NCI-H510A (cell line): ENCODE measurements at places on chromosomes 1 and 21.

- no peak for DNase-seq
These were observed 870.7 kb upstream of the ADGRL2 start for GRCh38 chr1:80929868-80930508.

DNA sequence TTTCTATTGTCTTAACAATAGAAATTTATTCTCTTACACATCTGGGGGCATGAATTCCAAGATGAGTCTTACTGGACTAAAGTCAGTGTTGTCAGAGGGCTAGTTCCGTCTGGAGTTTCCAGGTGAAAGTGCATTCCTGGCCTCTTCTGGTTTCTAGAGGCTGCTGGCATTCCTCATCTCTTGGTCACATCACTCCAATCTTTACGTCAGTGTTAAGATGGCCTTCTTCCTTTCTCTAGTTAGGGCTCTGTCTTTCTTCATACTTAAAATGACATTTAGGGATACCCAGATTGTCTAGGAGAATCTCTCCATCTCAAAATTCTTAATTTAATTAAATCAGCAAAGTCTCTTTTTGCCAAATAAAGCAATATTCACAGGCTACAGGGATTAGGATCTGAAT lies 13.3 kb upstream of the PDC start:
- no peak for DNase-seq

GRCh38 chr1:31772669-31773248 lies 8.6 kb upstream of the ADGRB2 start:
- DNase-seq = no peak

DNA sequence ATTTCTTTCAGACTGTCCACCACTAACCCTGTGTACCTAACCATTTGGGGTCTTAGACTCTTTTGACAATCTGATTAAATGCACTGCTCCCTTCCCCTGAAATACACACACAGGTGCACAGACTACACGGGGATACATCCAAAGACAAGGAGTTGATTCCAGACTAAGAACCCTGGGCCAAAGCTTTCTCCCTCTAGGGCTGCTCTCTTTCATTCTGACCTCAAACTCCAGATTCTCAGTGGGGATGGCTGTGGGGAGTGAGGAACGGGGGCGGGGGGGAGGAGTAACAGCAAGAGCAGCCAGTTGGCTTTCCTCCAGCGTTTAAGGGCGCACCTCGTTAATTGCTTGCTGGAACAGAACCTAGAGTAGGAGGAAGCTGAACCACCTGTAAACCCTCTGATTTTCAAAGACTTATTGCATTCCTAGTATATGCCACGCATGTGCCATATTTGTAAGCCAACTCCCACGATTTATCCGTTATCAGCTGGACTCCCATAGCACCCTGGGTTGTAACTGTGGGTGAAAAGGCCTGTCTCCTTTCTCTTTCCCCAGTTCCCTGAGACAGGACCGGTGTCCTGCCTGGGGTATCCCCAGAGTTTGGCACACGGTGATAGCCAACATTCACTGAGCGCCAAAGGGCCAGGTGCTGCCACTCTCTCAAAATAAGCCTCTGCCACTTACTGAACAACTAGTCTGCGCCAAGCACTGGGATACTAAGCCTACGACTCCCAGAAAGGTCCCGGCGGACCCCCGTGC lies 920 bp downstream of the MTHFR start:
- peak; percentile 48 for DNase-seq

DNA sequence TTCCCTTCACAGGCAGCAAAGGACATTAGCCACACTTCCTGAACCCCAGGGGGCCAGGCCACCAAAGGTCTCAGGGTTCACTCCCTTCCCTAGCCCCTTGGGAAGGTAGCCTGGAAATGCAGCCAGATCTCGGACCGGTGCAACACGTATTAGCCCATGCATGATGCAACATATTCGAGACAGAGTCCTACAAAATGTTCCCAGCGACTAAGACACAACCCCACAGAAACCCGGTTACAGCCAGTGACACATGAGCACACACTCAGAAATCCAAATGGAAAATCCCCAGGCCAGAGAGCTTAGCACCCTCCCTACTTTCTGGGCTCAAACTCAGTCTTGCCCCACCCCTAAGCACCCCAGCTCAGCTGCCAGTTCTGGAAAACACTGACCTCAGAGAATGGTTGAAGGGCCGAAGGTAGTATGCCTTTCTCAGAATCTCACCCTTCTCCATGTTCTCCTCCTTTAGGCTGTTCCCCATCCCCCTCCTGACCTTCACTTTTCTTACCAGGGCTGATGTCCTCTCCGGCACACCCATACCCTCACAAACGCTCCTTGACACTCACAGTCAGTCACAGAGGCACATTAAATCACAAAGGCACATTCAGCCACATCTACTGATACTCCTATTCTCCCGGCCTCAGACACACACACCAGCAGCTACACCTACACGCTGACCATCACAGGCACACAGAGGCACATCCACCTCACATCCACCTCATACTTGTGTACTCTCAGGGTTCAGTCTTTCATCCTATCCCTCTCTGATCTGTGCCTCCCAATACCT lies at the start of gene TSPAN1:
Gene TSPAN1, plus strand, starts transcription at position 640 of the 784 bp plus-strand sequence. CDS start 6,021 bp downstream, outside the sequence.
- DNase-seq = no peak

DNA sequence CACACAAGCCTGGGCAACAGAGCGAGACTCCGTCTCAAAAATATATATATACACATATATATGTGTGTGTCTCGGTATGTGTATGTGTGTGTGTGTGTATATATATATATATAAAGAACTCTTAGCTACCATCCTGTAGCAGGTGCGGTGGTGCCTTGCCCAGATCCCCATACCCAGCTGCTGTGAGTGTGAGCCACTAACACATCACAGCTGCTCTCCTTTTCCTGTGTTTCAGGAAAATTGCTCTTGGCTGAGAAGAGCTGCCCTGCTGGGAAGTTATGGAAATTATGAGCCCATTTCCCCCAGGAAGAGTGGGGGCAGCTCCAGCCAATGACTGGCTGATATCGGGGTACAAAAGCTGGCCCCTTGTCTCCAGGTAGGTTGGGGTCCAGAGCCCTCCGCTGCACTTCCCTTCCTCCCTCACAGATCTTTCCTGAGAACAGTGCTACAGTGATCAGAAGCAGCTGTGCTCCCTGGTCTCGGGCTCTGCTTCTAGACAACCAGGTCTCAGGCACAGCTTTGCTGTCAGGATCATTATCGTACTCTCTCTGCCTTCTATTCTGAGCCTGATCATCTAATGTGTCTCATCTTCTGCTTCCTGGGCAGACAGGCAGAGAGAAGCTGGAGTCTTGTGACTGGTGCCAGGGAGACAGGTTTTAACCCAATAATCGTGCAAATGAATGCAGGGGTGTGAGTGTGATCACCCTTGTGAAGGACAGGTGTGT lies 109.6 kb upstream of the ZNF678 start:
- no peak for DNase-seq

DNA sequence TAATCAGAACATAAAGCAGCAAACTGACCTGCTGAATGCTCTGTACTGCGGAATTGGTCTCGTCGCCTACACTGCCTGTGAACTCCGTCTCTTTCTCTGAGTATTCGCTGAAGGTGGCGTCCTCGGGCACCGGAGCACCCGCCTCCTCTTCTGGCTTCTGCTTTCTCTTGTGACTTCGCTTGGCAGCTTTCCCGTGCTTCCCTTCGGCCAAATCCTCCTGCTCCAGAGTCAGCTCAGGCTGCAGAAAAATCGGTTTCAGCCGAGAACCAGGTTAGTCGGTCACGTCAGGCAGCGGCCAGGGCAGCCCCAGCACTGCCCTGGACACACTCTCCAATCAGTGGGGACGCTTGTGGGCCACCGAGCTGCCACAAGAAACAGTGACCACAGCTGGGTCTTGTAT lies 35.8 kb upstream of the RIPK4 start:
- DNase-seq = no peak

DNA sequence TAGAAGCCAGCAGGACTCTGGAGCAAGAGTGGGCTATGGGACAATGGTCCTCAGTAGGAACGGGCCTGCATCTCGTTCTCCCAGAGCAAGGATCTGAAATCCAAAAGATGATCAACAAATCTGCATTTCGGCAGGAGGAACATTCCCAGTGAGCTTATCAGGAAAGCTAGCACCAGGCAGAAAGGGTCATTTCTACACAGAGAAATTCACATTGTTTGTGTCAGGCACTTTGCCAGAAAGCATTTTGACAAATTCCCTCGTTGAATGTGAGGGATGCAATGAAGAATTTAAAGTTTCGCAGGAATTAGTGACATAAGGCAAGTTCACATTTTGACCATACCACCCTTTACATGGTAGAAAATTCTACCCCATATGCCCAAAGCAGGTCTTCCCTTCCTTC lies 31.6 kb upstream of the ETS2 start:
- no peak for DNase-seq

DNA sequence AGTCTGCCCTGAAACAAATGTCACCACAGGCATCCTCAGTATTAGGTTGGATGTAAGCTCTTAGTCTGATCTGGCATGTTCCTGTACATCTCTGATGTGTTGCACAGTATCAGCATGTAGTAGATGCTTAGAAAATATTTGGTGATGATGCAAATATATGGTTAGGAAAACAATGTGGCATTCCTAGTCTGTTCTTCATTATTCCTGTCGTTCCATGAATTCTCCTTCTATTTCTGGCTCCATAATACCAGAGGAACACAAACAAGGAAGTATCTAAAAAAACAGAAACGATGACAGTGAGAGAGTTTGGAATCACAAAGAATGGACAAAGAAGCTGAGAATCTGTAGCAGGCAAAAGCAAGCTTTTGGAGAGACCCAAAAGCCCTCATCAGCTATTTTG lies 236.6 kb downstream of the HHAT start:
- DNase-seq = no peak

- DNase-seq = no peak
These were observed 102.9 kb upstream of the TLR5 start for GRCh38 chr1:223245983-223246382.

- no peak for DNase-seq
These were observed 47.7 kb downstream of the OSBPL9 start for GRCh38 chr1:51664421-51665240.

DNA sequence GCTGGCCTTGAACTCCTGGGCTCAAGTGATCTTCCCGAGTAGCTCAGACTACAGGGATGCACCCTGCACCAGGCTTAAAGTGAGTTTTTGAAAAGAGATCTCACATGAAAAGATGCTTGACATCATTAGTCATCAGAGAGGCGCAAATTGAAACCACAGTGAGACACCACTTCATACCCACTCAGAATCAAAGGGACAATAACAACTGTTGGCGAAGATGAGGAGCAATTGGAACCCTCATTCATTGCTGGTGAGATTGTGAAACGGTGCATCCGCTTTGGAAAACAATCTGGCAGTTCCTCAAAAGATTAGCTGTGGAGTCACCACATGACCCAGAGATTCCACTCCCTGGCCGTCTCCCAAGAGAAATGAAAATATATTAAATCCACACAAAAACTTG lies 122.3 kb downstream of the PGBD5 start:
- peak; percentile 46 for DNase-seq

DNA sequence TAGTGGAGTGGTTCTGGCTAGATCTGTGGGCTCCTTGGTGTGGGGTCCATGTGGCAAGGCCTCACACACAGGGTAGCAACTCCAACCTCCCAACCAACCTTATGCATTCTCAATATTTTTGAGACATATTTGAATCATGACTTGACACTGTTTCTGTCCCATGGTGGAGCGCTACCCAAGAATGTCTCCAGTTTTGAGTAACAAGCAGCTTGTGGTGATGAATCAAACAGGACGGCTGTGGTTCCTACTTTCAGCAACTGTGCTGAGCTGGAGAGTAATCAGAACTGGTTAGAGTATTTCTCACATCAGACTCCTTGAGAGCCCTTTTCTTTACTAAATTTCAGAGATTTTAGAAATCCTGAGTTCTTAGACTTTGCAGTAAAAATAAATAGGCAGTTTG lies 3.1 kb downstream of the LCE3D start:
- DNase-seq = no peak

GRCh38 chr1:39671793-39672550 lies at the start of gene NT5C1A:
Gene NT5C1A, minus strand, starts transcription at chr1:39672107. Its CDS starts 69 bp downstream, at chr1:39672038.
- DNase-seq = no peak

GRCh38 chr1:59310549-59311250 lies 13.8 kb downstream of the FGGY start:
- no peak for DNase-seq

DNA sequence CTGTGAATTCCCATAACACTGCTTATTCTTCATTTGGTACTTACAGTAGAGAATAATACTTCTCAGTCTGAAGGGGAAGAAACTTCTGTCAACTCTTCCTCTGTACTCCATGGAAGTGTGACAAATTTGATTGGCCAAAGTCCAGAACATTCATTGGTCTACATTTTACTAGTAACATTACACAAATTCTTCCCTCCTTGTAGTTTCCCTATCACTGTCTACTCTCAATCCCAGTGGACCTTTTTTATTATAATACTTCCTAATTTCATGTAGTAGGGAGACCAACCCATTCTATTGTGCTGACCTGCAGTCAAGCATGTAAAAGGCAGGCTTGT lies 74.7 kb downstream of the ALG6 start:
- DNase-seq = no peak

- peak; percentile 52 for DNase-seq
These were observed 142.4 kb downstream of the GLUL start for GRCh38 chr1:182249201-182249676.

GRCh38 chr1:234244482-234244881 lies 128.8 kb upstream of the COA6 start:
- DNase-seq = no peak

DNA sequence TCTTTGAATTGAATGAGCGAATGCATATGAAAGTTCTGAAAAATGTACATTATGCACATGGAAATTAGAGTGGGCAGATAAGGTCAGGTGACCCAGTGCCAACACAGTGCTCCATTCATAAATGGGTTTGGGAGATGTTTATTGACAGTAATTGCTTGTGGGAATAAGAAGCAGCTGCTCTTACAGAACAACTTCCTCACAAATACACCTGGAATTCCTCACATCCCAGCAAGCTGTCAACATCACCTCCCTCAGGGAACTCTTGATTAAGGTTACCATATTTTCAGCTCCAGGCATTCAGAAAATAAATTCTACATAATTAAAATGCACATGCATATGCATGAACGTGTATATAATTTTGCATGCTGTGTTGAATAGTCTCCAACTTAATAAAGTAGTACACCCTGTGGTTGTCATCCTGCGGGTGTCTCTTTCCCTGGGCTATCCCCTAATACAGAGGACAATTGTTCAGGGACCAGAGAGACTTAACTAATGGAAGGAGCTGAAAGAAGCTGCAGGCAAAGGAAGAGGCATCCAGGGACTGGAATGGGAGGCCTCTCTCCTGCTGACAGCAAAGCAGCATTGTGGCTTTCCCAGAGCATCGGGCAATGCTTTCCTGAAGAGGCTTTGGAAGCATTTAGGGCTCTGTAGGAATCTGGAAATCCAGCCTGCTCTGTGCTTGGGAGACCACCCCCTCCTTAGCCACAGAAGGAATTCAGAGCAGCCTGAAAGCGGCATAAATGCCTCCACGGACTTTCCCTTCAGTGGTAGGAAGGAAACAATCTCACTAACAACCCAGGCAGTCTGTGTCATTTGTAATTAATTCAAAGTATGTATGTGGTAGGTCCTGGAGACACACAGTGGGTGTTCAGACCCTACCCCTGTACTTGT lies 55.2 kb upstream of the GNG12 start:
- no peak for DNase-seq

DNA sequence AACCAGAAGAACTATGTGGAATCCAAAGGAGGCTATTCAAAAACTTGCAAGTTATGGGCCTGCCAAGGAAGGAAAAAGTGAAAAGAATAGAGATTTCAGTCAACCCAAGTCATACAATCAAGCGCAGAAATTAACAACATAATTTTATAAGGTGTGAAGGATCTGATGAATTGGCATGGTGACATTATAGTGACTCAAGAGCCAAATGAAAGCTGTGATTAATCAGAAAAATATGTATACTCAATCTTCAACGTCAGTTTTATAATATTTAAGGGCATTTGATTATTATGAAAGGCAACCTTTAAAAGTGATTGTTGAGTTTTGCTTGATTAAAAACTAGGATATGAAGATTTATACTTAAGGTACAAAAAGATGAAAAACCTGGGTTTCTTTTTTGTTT lies 37.8 kb upstream of the THEM4 start:
- DNase-seq = no peak

GRCh38 chr1:153343040-153343681 lies 5.5 kb downstream of the PGLYRP4 start:
- no peak for DNase-seq
